ENCODE measurements at places on chromosomes 11 and 22. TPM values are rescaled to one million over a fixed set of nuclear protein-coding genes. Genes with fewer than 3 reads are reported as not detected.

Gene NAALAD2
- not detected for total RNA-seq

Gene PIK3IP1
- 35.3 TPM for total RNA-seq

DNA sequence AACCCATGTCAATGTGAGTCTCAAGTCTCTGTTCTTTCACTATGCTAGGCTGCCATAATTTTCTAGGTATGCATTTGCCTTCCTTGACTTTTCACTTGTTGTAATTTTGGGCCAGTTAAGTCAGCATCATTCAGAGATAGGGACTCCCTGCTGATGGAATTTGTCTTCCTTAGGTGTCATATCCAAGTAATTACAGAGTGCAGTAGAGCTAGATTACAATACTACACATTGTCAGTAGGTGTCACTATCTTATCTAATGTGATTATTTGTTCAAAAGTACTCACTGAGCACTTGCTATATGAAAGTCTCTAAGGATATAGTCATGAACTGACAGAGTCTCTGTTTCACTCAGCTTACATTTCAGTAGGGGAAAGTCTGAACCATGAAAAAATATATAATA, 25.0 kb upstream of the SYN3 start:
- DNase-seq: no peak

DNA sequence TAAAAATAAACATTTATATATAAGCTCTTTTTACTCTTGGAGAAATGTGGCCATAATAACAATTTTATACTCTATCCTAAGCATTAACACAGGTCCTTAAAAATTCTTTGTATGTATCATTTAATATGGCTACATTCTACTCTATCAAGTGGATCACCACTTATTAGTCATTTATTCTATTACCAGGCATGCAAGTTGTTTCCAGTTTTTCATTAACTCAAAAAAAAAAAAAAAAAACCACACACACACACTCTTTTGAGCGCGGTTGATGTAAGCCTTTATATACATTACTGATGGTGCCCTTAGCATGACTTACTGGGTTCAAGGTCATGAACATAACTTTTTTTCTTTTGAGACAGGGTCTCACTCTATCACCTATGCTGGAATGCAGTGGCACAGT, 47.1 kb upstream of the MICAL2 start:
- no peak for DNase-seq

- DNase-seq: no peak
Observed at GRCh38 chr11:93528252-93528651, 14.9 kb downstream of the SMCO4 start.

GRCh38 chr11:43396617-43397016, 37.9 kb downstream of the TTC17 start:
- no peak for DNase-seq

DNA sequence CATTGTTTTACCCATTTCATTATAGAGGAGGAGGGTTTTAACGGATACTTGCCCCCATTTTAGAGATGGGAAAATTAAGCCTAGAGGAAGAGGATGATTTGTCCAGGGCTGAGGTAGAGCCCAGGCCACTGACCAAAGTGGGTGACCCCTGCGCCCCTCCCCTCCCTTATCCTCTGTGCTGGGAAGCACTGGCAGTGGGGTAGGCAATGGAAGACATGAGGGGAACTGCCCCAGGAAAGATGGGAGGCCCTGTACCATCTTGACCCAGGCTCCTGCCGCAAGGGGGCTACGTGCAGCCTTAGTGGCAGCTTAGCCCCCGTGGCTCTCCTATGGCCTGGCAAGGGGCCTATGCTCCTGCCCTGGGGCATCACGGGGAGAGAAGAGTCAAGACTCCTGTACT, 76.4 kb upstream of the MYOD1 start:
- DNase-seq: no peak
